ENCODE measurements at places on chromosomes 11 and 22.
A peak's percentile ranks its signal among the peaks of the same experiment; 100 is the strongest.

DNA sequence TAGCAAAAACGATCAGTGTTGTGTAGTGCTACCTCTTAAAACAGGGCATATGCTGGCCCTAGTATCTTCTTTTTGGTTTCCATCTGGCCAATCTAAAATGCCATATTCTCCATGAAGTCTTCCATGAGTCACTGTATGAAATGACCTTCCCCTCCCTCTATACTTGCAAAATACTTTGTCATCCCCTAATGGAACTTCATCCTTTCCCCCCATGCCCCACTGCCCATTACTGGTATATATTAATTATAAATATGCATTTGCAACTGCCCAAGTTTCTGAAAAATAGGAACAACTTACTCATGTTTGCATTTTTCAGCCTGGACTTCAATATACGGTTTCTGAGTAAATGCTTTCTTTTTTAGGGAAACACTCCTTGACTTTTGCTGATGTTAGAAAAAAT lies 4.5 kb downstream of the APIP start:
- DNase-seq, result no peak

GRCh38 chr11:109547356-109548027 lies 125.5 kb downstream of the C11orf87 start:
- no peak for DNase-seq

- DNase-seq, result no peak
These were observed 1.9 kb downstream of the ZFTA start for GRCh38 chr11:63766531-63767235.

DNA sequence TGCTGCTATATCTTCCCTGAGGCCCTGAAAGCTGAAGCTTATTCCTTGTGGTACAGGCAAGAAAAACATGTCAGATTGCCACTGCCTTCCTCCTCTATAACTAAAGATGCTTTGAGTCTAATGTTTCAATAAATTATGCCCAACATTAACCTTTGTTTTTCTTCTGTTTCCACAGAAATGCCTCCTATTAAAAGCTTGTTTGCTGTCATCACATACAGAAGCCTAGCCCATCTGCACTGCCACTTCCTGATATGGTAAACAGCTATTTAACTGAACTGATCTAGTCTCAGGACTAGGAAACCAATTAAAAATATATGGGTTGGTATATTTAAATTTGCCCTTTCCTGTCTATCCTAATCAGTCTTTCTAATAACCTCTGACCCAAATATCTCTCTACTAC lies 17.1 kb upstream of the CRTAM start:
- DNase-seq, result no peak

DNA sequence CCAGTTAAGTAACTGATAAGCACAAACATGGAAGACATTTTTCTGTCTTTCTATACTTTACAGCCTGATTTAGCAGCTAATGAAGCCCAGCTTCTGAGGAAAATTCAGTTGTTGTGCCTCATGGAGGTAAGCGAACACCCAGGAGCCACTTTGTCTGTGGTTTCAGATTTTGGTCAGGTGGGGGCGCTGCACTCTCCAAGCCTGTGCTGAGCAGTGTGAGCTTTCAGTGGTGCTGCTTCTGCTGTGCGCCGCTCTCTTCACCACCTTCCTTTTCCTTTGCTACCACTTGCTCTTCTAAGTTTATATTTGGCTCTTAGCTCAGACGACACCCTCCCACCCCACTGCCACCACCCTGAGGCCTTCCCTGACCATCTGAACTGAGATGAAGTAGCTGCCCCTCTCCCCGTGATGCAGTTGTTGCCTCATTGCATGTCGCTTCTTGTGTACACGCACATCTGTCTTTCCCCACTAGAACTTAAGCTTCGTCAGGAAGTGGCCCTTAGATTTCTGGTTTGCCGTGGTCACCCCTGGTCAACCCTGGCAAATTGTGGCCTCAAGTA lies 14.0 kb downstream of the PSMD13 start:
- DNase-seq, result peak; percentile 82

- DNase-seq, result no peak
These were observed 5.4 kb downstream of the SLC25A45 start for GRCh38 chr11:65377036-65377435.

GRCh38 chr11:88489030-88489429 lies 151.5 kb upstream of the CTSC start:
- no peak for DNase-seq

GRCh38 chr11:28539239-28540030 lies 431.2 kb downstream of the METTL15 start:
- DNase-seq, result no peak

- peak; percentile 81 for DNase-seq
These were observed 62.5 kb upstream of the PPARA start for GRCh38 chr22:46087816-46088277.

DNA sequence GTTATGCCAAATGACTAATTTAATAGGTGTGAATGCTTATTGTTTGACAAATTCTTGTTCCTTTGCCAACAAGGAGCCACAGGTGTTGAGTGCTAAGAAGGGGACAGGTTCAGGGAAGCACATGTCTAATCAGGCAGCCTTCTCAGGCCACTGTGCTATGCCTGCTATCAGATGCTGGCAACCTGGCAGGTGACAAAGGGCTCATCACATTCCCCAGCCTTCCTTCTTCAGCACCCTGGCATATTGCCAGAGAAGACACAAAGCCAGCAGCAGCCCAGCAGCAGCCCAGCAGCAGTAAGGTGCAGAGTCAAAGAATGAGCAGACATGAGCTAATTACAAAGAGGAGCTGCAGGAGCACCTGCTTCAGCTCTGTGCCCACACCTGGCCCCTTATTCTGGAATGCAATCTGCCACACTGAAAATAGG lies 68.2 kb downstream of the GUCY1A2 start:
- DNase-seq, result no peak

DNA sequence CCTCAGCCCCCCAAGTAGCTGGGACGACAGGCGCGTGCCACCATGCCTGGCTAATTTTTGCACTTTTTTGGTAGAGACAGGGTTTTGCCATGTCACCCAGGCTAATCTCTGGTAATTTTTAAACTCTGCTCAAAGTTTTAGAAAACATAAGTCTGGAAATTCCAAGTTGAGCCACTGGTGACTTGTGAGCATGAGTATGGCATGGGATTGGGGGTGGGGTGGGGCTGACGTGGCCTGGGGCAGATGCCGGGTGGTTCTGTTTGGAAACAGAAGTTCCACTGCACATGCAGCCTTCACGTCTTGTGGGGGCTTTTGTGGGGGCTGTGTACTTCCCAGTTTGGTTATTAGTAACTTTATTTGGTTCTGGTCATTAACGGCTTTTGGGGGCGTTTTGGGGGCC lies 67.3 kb downstream of the PTPRJ start:
- no peak for DNase-seq

GRCh38 chr22:41574847-41575381 lies 14.1 kb downstream of the CSDC2 start:
- no peak for DNase-seq
